ENCODE measurements at places on chromosomes 7 and 10.

DNA sequence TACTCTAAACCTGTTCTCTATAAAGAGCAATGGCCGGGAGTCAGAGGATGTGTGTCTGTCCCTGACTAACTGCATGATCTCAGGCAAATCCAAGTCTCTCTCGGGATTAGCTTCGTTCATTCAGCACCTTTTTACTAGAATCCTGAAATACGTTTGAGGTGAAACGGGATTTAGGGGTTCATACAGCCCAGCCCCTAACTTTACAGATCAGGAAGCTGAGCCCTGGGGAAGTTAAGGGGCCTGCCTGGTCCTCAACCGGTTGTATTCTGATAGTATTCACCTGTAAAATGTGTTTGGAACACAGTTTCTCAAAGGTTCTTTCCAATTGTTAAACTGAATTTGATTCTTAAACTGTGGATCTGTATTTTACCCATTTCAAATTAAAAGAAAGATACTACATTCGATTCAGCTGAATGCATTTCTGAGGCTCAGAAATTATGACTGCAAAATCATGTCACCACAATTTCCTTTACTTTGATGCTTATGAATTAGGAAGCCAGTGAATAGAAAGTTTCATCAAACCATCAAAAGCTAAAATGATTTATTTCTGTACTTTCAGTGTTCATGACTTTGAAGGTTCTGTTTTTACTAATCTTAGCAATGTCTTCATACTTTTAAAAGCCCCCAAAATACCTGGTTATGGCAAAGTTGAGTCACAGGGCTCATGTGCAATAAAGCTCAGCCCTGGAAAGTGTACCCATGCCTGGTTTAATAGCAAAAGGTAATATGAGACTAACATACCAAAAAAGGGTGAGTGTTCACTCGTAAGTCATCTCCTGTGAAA, 28.9 kb upstream of the EZH2 start:
- DNase-seq: peak; percentile 48

GRCh38 chr7:107879400-107880035, 11.5 kb upstream of the DLD start:
- DNase-seq: peak; percentile 69

DNA sequence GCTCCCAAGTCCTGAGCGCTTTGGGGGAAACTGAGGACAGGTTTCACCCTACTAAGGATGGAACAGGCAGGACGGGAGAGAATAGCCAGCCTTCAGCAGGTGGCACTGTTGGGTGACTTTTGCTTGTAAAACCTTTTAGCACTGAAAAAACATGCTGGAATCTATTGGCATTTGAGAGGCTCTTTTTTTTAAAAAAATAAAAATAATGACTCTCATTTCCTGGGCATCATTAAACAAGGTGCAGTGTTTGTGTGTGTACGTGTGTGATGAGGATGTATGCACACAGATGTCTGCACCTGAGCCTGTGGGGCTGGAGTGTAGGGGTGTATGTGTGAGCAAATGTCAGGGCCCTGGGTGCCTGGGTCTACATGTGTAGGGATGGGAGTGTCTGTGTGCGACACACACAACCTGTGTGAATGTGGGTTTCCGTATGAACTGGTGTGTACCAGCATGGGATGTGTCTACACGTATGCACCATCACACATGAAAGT, 177.9 kb downstream of the RPS24 start:
- no peak for DNase-seq

DNA sequence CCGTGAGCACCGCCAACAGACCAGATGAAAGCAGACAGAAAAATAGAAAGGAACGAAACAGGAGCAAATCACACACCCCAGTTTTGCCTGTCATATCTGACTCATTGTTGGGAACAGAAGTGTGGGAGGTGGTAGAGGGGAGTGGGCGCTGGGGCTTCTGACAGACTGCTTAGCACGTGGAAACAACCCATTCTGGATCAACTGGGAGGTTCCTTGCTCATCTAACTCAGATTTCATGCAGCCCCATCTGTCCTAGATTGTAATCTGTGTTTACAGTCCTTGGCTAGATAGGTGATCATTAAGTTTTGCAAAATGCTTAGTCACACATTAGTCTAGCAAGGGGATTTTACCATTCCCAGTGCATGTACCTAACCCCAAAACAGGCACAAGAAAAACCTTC, 154.1 kb downstream of the NRP1 start:
- DNase-seq: no peak

DNA sequence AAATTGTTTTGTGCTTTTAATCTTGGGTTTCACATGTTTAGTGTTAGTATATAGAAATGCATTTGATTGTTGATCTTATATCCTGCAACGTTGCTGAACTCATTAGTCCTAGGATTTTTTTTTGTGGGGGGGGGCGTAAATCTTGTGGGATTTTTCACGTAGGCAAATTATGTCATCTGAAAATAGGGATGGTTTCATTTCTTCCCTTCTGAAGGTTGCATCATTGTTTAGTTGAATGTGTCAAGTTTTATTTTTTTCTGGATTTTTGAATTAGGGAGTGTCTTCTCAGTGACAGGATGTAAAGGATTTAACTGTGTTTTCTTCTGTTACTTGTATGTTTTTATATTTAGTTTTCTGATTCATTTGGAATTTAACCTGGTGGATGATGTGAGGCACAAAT, 26.7 kb downstream of the MKLN1 start:
- DNase-seq: no peak

GRCh38 chr10:116125180-116125579, 147.8 kb downstream of the GFRA1 start:
- DNase-seq: no peak

GRCh38 chr10:91569522-91569921, 63.3 kb downstream of the PPP1R3C start:
- no peak for DNase-seq

DNA sequence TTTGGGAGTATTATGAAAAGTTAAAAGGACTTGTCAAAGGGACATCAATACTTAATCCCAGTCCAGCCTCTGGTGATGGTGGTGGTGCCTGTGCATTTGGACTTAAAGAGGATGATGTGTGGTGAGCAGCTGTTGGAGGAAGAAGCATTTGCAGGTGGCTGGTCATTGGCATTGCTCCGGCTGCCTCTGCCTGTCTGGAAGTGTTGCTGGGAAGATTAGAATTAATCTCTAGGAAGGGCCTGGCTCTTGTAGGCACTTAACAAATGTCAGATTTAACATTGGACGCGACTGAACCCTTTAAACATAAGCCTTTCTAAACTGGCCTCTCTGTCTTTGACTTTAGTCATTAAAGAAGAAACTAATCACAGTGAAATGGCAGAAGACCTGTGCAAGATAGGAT, 58.8 kb downstream of the FIGNL1 start:
- no peak for DNase-seq

GRCh38 chr10:67011981-67012380, 86.1 kb downstream of the LRRTM3 start:
- DNase-seq: no peak

GRCh38 chr10:38025283-38025682, 14.8 kb downstream of the ZNF33A start:
- no peak for DNase-seq

GRCh38 chr10:77666821-77667220, 29.2 kb upstream of the KCNMA1 start:
- DNase-seq: no peak

- DNase-seq: no peak
These were observed 42.0 kb upstream of the OIT3 start for GRCh38 chr10:72851509-72851908.

DNA sequence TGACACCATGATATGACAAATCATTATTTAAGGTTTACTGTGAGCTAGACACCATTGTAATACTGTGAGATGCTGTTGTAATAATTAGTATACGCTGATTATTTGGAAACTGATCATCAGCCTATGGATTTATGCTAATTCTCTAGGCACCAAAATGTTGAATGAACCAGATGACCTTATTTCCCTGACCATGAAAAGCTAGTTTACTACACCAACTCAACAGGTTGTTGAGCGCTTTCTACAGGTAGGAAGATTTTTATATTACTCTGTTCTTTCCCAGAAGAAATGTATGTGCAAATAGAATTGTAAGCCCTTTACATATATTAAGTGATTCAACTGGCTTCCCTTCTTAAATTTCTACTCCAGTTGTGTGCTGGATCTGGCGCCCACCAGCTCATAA, 6.2 kb downstream of the NRP1 start:
- no peak for DNase-seq

DNA sequence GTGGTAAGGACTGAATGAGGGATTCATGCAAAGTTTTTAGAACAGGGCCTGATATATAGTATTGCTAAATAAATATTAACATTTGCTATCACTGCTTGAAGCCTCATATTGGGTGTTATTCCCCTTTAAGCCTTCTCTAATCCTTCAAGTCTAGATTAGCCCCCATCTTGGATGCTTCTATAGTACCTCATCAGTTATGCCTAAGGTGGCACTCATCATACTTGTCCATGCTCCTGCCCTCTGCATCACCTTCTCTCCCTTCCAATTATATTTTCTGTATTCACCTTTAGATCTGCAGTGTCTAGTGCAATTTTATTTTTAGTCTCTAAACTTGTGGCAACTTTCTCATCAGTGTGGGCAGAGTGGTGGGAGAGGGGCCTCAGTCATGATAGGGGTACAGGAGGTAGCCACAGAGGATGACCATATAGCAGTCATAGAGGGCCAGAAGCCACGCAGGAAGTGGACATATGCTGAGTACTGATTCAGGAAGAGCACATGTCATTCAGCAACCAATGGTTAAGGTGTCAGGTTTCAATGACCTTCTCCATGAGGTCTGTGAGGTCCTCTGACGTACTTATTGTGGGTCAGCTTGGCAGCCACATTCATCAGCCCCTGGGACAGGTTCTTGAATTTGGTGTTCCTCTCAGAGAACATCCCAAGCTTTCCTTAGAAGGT, 2.5 kb downstream of the ENTPD1 start:
- no peak for DNase-seq

DNA sequence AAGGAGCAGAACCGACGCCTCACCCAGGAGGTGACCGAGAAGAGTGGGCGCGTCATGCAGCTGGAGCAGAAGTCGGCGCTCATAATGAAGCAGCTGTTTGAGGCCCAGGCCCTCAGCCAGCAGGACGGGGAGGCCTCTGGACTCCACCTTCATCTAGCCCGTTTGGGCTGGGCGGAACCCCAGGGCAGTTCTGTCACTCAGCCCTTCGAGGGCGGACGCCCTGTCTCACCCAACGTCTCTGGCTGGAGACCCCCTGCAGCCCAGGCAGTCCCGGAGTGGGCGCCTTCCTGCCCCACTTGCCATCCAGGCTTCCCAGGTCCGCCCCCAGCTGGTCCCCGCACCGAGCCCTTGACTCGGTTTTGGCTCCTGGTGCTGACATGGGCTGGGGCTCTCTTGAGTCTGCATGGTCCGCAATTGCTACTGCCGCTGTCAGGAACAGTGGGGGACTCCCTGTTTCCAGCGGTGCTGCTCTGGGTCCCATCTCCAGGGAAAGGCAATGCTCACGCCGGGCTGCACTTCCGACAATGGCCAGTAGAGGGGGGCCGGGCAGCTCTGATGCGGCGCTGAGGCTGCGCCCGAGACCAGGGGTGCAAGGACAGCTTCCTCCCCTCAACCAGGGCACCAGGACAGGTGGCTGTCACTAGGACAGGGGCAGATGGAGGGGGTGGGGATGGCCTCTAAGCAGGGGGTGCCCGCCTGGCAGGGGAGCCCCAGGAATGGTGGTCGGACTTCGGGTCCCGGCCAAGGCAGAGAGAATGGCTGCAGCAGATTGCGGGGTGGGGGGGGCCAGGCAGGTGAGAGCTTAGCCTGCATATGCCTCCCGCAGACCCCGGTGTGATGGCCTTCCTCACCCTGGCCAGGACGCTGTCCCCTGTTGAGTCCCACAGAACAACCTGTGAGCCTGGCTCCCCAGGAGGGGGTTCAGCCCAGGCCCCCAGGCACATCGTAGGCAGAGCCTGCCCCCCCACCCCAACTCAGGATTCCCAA, 71.2 kb upstream of the KCTD7 start:
- DNase-seq: peak; percentile 76

GRCh38 chr7:117385363-117386109, 41.8 kb downstream of the ASZ1 start:
- no peak for DNase-seq

DNA sequence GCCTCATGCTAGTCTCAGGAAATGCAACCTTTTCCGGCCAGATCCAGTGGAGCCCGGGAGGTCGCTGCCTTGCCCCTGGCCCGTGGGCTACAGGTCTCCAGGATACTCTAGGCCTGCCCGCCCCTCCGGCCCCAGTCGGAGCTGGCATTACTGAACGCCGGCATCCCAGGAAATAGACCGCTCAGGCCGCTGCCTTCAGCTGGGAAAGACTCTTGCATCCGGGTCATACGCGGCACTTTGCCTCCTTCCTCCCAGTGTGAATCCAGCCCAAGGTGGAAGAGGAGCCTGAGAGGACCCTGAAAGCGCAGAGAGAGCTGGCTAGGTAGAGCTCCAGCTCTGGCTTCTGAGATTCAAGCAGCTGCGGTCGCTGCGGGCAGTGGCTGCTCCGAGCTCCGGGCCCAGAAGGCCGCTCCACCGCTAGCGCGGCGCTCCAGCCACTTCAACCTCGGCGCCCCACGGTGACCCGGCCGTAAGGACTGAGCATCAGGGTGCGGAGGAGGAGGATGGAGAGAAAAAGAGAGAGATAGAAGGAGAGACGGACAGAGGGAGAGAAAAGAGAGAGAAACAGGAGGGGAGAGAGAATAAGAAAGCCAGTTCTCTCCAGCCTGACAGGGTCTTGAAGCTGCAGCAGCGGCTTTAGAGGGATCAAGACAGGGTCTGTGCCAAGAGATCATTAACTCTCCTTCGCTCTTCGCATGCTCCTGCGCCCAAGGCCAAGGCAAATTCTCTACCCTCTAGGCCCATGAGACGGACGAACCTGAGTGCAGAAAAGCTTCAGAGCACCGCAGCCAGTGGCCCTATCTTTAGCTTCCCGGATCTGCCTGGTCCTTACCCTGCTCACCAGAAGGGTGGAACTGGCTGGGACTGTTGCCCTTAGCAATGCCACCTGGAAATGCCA, 1.8 kb upstream of the HOXA10 start:
- DNase-seq: no peak

DNA sequence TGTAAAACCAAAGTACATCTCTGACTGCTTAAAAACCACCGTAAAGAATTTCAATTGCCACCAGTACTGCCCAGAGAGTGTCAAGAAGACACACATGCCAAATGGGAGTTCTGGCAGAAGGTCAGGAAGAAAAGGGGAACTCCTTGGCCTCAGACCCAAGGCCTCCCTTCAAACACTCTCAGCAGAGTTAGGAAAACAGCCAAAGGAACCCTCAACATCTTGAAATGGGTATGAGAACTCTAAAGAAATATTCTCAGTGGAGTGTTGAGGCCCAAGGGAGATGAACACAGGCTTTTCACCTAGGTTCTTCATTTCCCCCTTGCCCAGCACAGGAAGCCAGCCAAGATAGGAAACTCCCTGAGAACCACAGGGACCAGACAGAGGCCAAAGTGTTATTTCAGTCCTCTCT, 96.1 kb upstream of the ASAH2 start:
- no peak for DNase-seq
